Esophagus muscularis mucosa (tissue), 4 donors: ENCODE measurements at places on chromosomes 3 and 15. TPM values are rescaled to one million over a fixed set of nuclear protein-coding genes. Genes with fewer than 3 reads are reported as not detected.

KBTBD8 gene
- 3.3 TPM for total RNA-seq

TBC1D5 gene
- total RNA-seq: 83.1 TPM

DNA sequence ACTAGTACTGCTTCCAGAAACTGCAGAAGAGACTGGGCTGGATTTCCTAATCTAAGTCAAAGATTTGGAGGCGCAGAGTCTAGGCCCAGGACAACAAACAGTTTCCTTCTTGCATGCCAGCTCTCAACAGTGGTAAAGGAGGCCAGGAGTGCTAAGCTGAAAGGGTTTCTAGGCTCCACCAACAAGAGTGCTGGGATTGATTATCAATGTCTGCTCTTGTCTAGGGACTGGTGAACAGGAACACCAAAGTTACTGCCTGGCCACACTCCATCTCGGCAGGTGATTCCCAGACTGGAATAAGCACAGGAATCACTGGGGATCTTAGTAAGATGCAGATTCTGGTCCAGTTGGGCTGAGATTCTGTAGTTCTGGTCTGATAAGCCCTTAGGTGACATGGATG is 22.8 kb upstream of the FGD5 start:
- no peaks in the 10 kb centered on the region for H3K27me3 ChIP-seq
- no peaks in the 10 kb centered on the region for H3K36me3 ChIP-seq
- H3K4me1 ChIP-seq: peaks cover 16% of the 10 kb centered on the region
- DNase-seq: no peak

BFSP2 gene
- total RNA-seq: not detected

SH2D7 gene
- total RNA-seq: not detected

DNA sequence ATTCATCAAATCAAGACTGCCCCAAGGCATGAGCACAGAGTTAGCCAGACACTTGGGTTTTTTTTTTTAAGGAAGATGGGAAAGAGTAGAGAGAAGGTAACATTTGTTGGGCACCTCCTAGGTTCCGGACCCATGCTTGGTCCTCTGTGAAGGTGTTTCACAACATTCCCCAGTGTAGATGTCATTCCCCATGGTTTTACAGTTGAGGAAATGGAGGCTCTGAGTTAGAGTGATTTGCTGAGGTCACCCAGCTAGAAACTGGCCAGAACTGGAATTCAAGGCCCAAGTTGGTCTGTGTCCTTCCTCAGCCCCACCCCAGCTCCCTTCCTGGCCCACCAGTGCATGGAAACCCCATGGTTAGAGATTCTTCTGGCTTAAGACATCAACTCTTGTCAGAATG is 19.9 kb downstream of the WNT7A start:
- DNase-seq: no peak
- H3K36me3 ChIP-seq: no peaks in the 10 kb centered on the region
- no peak overlapping the region for H3K27ac ChIP-seq
- no peaks in the 10 kb centered on the region for H3K27me3 ChIP-seq
- no peak overlapping the region for H3K4me3 ChIP-seq
- no peaks in the 10 kb centered on the region for H3K4me1 ChIP-seq

DUOXA2 gene
- total RNA-seq: not detected

LRTM1 gene
- not detected for total RNA-seq

TOP2B gene
- 87.1 TPM for total RNA-seq

DNA sequence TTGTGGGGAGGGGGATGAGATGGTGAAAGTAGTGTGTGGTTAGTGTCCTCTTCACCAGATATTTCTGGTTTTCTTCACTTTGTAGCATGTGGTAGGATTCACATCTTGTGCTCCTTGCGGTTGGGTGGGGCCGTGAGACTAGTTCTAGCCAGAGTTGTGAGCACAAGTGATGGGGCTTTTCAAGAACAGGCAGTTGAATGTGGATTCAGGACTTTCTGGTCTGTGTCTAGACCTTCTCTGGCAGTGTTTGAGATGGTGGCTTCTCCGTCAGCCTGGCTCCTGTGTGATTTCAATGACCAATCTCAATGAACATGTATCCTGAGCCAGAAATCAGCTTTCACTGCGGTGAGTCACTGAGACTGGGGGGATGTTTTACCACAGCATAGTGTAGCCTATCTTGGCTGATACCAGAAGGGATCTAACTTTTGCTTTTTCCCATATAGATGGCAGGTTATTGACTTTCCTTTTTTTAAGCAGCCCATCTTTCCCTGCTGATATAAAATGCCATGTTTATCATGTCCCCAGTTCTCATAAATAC is 82.6 kb downstream of the RPLP1 start:
- H3K36me3 ChIP-seq: no peaks in the 10 kb centered on the region
- no peaks in the 10 kb centered on the region for H3K4me1 ChIP-seq
- no peak overlapping the region for H3K4me3 ChIP-seq
- DNase-seq: no peak

MME gene
- total RNA-seq: 6.5 TPM

GRCh38 chr15:95558131-95558530 is 772.4 kb upstream of the NR2F2 start:
- DNase-seq: no peak
- H3K27me3 ChIP-seq: no peaks in the 10 kb centered on the region
- no peaks in the 10 kb centered on the region for H3K36me3 ChIP-seq
- peaks cover 17% of the 10 kb centered on the region for H3K4me1 ChIP-seq
- H3K4me3 ChIP-seq: no peak overlapping the region

- H3K4me3 ChIP-seq: no peak overlapping the region
- no peaks in the 10 kb centered on the region for H3K36me3 ChIP-seq
- peaks cover 26% of the 10 kb centered on the region for H3K4me1 ChIP-seq
Observed at GRCh38 chr3:61901986-61902385, 340.6 kb downstream of the PTPRG start.

IL5RA gene
- 0.42 TPM for total RNA-seq

ANKRD63 gene
- not detected for total RNA-seq

DNA sequence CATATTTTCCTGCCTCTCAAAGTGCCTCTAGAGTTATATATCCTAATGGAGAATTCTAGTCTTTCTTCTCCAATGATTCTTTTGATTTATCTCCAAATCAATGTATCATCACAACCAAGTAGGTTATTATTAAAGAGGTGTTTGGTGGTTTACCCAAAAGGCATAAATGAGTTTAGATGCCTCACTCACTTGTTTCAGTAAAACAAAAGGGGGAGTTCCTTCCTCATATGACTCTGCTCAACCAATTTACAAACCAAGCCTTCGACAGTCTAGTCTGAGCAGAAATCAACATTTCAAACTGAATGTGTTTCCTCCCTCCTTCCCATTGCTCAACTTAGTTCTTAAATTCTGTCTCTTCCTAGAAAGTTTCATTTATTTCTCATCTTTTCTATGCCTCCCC is 116.5 kb downstream of the TNIK start:
- DNase-seq: no peak
- no peak overlapping the region for H3K27ac ChIP-seq
- no peaks in the 10 kb centered on the region for H3K36me3 ChIP-seq

GRCh38 chr3:10816019-10816862 is at the start of gene SLC6A11:
Gene SLC6A11 (plus strand): TSS chr3:10816228. CDS start chr3:10816266, 38 bp downstream.
- peak within 1 kb of the TSS; percentile 41 for H3K4me3 ChIP-seq
- H3K27ac ChIP-seq: no peak within 1 kb of the TSS
- no peaks in the 10 kb centered on the region for H3K27me3 ChIP-seq
- H3K36me3 ChIP-seq: no peaks in the 10 kb centered on the region
- no peak for DNase-seq

GRCh38 chr3:127156338-127157050 is 36.4 kb upstream of the PRR23E start:
- H3K4me3 ChIP-seq: no peak overlapping the region
- no peak overlapping the region for H3K27ac ChIP-seq
- H3K27me3 ChIP-seq: no peaks in the 10 kb centered on the region
- no peaks in the 10 kb centered on the region for H3K4me1 ChIP-seq

DNA sequence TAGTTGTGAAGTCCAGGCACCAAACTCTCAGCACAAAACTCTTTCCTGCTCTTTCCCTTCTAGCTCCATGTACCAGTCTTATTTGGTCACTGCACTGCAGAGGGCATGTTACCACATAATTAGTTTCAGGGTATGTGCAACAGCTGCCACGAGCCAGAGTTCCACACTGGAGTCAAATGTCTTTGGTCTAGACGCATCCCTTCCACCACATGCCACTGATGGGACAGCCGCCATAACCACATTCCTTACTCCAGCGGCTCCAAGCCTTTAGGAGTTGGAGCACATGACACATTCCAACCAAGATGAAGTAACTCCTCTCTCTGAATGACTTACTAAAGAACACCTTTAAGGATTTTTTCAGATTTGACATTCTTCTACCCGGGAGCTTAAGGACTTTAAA is 153.4 kb downstream of the ERC2 start:
- no peaks in the 10 kb centered on the region for H3K4me1 ChIP-seq
- no peak overlapping the region for H3K4me3 ChIP-seq
- H3K36me3 ChIP-seq: no peaks in the 10 kb centered on the region
- no peaks in the 10 kb centered on the region for H3K27me3 ChIP-seq
- no peak overlapping the region for H3K27ac ChIP-seq

KLHL6 gene
- total RNA-seq: 0.92 TPM

DNA sequence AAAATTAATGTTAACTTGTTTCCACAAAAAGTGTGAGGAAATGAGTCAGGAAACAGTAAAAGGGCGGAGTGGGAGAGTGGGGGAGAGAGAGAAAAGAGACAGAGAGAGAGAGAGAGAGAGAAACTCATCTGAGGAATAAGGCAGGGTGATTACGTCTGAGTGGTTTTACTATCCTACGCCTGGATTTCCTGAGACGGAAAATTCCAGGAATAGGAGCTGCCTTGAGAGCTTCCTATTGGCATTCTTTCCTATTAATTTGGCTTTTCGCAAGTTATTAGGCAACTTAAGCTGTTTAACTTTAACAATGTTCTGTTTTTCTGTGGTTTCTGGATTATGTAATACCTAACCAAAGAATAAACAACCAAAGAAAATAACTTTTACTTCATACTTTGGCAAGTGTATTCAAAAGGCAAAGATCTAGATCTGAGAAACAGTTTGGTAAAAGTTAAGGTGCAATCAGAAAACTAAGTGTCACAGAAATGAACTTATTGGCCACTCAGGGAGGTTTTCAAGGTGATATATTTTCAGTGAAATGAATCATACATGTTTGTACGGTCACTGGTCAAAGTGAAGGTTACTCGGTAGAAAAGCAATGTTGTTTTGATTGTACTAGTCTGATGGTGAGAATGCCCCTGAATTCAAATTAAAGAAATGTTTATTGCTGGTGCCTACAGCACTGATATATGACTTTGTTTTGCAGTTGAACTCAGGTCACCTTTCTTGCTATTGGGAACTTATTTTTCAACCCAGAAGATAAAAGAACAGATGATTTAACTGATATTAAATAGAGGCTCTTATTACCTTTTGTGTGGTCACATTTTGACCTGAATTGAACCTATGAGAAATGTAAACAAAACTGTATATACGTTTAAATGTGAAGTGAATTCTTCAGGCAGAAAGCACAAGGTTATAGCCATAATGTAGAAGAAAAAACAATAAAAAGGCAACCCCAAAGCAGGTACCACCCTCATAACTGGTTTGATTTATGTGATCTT is 39.9 kb upstream of the TNFSF10 start:
- DNase-seq: no peak
- H3K36me3 ChIP-seq: no peaks in the 10 kb centered on the region
- H3K27ac ChIP-seq: peak overlapping the region; percentile 64
- H3K4me1 ChIP-seq: peaks cover 19% of the 10 kb centered on the region

- peaks cover 65% of the 10 kb centered on the region for H3K36me3 ChIP-seq
- H3K4me1 ChIP-seq: peaks cover 6% of the 10 kb centered on the region
- H3K4me3 ChIP-seq: no peak overlapping the region
- DNase-seq: no peak
- H3K27ac ChIP-seq: no peak overlapping the region
Observed at GRCh38 chr3:127572186-127572585, 18.3 kb downstream of the TPRA1 start.

DNA sequence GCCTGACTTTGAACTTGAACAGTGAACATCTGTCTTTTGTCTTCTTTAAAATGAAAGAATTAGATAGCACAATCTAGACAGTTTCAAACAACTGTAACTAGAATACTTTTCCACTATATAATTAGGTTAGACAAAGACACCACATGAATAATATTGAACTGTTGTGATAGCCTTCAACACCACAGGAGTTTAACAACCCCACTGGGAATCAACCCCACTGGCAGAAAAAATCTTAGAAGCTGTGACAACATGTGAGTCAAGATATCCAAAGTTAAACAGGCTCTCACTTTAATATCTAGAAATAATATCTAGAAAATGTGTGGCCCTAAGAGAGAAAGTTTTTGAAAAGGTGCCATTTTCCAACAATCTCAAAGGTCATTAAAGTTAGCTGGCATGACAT is 64.4 kb upstream of the PRICKLE2 start:
- H3K27me3 ChIP-seq: no peaks in the 10 kb centered on the region
- H3K4me1 ChIP-seq: no peaks in the 10 kb centered on the region
- no peak overlapping the region for H3K27ac ChIP-seq

DNA sequence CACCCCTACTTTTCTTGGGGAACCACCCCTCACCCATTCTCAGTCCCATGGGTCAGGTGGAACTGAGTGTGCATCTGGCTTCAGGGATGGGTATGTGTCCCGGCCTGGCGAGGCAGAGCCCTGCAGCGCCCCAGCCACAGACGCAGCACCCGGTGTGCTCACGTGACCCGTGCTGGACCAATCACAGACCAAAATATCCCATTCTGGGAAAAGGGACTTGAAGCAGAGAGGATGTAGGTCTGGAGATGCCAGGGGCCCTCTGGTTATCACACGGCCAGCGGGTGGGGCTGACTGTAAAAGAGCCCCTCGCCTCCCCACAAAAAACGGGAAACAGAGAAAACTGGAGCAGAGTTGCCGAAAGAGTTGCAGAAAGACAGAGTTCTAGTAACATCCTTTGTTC is 138.0 kb upstream of the RAD18 start:
- no peaks in the 10 kb centered on the region for H3K36me3 ChIP-seq
- no peak overlapping the region for H3K27ac ChIP-seq
- H3K27me3 ChIP-seq: no peaks in the 10 kb centered on the region

CHRNB4 gene
- 0.50 TPM for total RNA-seq
